Stimulated activated CD8-positive, alpha-beta memory T cell treated with anti-CD3 and anti-CD28 coated beads, Interleukin-15, amount 100 ng/mL, for 4 hours (primary cell): ENCODE measurements at places on chromosomes 1 and 21.

GRCh38 chr1:208654241-208654640, 410.1 kb upstream of the PLXNA2 start:
- no peak for DNase-seq

DNA sequence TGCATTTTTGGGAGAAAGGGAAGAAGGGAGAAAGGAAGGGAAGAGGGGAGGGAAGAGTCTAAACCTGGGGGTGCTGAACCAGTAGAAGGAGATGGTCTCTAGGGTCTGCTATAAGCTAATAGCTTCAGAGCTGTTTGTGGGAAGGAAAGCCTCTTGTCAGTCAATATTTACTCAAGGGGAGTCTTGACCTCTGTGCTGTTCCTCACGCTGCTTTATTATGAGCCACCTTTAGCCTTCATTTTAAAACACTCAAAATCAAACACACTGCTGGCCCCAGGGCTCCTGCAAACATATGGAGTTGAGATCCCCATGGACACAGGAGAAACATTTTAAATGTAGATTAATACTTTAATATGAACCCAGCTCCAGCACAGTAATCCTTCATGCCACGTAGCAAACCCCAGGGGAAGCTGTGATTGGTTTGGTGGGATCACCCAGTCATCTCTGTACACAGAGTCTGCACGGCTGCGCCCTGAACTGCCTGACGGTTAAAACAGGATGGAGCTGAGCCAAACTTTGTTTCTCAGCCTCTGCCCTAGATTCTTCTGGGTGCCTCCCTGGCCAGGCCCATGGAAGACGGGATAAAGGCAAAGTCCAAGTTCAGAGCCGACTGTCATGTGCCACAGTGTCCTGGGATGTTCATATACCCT, 40.2 kb upstream of the VWA5B1 start:
- DNase-seq: no peak

DNA sequence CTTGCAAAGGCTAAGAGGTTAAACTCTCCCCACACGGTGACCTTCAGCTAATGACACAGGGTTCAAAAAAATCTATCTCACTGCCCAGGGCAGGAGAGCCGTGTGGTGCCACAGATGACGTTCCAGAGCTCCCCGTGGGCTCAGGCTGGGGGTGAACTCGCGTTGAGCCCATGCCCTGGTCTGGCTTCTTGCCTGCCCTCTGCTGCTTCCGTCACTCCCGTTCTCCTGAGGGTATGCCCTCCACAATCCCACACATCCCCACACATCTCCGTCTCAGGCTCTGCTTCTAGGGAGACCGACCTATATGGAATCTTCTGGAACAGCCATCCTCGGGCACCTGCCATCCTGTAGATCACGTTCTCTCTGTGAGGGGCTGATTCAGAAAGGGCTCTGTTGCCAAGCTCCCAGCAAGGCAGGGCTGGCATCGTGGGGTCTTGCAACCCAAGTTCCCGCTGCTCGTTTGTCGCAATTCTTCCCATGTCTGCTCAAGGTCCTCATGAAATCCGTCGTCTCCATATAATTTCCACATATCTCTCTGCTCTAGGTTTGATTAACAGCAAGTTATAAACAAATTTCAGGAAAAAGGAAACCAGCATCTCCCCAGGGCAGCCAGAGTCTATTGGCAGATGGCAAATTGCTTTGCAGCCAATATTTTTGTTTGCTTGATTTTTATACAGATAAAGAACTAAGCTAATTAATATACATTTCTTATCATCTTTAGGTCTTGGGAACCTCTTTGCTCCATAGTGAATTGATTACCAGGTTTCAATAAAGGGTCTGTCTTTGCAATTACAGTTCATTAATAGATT, 278.2 kb downstream of the PTPRU start:
- no peak for DNase-seq

- DNase-seq: no peak
These were observed 56.6 kb upstream of the RPL11 start for GRCh38 chr1:23634840-23635651.

- no peak for DNase-seq
These were observed 254.2 kb upstream of the RRP15 start for GRCh38 chr1:218030846-218031245.

GRCh38 chr21:32364796-32365195, 28.0 kb downstream of the URB1 start:
- DNase-seq: no peak

DNA sequence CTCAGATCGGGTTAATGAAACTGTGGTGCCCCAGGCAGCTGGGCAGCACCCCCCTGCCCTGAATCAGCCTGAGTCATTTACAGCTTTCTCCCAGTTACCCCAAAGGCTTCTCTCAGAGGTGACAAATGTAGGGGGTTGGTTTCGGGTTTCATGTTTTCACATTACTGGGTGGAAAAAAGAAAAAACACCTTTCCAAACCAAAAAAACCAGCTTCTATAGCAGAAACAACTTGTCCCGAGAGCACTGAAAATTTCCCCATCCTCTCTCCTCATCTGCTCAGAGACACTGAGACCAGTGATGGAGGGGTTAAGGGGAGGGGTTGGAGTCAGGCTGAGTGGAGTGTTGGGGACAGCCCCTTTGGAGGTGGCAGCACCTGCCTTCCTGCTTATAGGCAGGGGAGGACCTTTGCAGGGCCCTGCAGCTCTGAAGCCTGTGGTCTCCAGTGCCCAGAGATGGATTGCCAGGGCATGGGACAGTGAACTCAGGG, 15.6 kb downstream of the UTP11 start:
- DNase-seq: no peak

- DNase-seq: no peak
These were observed 4.4 kb upstream of the C2CD2 start for GRCh38 chr21:41957991-41958766.

GRCh38 chr1:33385251-33385650, 45.6 kb downstream of the PHC2 start:
- DNase-seq: no peak

GRCh38 chr1:20037877-20038276, 32.1 kb upstream of the PLA2G5 start:
- DNase-seq: no peak

DNA sequence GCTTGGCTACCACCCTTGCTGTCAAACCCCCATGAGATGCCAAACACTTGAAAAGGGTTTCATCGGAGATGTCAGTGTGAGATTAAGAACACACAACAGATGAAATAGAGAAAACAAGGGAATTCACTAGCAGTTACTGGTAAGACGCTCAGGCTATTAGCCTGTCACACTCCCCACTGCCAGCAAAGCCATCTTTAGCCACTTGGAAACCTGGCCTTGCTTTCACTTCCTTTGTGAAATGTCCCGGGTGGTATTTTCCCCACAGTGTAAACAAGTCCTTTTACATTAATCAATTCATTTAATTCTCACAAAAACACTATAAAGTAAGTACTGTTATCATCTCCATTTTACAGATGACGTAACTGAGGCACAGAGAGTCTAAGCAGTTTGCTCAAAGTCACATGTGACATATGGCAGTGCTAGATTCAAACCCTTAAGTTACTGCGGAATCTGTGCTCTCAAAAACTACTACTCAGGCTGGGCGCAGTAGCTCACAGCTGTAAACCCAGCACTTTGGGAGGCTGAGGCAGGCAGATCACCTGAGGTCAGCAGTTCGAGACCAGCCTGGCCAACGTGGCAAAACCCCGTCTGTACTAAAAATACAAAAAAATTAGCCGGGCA, 32.7 kb upstream of the KHDRBS1 start:
- no peak for DNase-seq

- no peak for DNase-seq
These were observed 186.4 kb upstream of the FAM78B start for GRCh38 chr1:166353213-166353612.

GRCh38 chr1:30063621-30064280, 659.6 kb downstream of the MATN1 start:
- no peak for DNase-seq

DNA sequence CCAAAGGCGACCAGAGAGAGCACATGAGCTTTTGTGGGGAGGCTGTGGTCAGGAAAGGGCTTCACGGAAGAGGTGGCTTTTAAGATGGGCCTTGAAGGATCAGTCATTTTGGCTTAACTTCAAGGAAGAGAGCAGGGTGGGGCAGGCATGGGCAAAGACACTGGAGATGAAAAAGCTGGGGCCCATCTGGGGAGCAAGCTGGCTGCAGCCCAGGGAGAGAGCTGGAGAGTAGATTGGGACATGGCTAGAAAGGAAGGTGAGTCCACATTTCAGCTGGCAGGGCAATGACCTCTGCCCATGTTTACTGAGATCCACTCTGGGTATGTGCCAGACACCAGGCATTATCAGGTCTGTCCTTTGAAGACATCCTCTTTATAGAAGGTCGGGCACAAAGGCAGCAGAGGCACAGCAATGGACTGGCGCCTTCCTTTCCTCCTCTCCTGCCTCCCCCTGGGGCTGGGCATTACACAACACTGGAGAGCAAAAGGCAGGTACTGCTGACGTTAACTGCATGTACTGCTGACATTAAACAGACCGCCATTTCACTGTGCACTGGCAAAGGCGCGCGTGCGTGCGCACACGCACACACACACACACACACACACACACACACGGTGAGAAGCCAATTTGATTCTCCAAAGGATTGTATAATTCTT, 2.2 kb upstream of the UBXN10 start:
- DNase-seq: no peak

DNA sequence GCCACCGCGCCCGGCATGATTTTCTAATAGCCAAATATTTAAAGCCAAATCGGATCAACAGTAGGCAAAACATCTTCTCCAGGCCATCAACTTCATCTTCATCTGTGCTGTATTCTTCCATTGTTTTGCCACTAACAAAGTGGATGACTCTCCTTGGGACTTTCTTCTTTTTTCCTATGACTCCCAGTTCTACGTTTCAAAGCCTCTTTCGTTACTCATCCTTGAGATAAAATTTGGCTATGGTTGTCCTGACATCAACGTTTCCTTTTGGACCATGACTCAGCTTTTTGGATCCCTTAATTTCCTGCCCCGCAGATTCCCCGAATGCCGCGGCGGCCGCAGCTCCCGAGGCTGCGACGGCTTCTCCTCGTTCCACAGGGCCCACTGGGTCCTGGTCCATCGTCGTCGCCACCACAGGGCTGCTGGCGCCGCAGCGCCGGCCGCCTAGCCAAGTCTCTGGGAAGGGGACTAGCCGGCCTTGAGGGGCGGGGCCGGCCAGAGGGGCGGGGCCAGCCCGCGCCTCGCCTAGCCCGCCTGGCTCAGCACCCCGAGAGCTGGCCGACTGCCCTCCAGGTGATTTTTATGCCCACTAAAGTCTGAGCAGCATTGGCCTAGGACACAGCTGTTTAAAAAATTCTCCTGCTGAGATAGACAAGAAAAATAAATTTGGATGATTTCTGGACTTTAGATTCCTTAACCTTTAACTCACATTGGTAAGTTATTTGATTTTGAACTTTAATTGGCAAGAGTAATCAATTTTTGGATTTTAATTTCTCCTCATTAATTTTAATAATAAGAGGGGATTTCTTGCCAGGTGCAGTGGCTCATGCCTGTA, 93.9 kb downstream of the ADCY10 start:
- no peak for DNase-seq

GRCh38 chr1:202850593-202851362, 38.2 kb downstream of the RABIF start:
- DNase-seq: no peak

DNA sequence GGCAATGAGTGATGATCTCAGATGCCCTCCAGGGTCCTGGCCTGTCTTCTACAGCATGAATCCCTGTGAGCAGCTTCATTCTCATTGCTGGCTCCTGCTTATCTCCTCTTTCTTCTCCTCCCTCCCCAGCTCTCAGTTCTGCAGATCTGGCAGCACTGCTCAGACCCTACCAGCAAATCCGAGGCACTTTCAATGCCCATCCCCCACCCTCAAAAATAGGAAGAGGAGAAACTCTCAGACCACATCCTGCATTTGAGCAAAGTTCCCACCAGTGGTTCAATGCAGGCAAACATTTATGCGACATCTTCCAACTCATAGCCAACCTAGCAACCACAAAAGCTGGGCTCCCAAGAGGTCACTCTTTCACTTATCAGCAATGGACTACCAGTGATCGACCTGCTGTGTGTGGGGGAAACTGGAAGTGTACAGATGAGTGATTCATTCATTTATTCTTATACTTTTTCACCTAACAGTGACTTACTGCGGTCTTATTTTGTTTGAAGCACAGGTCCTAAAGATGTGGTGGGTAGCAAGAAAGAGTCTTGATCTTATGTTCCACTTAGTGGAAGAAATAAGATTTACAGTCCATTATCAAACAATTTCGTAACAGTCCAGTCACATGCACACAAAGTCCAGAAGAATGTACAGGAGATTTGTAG, 5.8 kb upstream of the CHI3L2 start:
- DNase-seq: no peak

GRCh38 chr1:68173936-68174737, 58.2 kb downstream of the WLS start:
- no peak for DNase-seq
